ENCODE measurements at places on chromosomes 3 and 15. TPM values are rescaled to one million over a fixed set of nuclear protein-coding genes. Genes with fewer than 3 reads are reported as not detected.

Gene CD200R1
- not detected for total RNA-seq

Gene GNAT1
- not detected for total RNA-seq

Gene PIGZ
- 10.6 TPM for total RNA-seq

Gene TM4SF1
- 277 TPM for total RNA-seq

Gene GOLGA8N
- total RNA-seq = 3.6 TPM

Gene SLC28A2
- total RNA-seq = not detected

Gene GOLGA8R
- total RNA-seq = 2.3 TPM

Gene TICRR
- total RNA-seq = 0.69 TPM

Gene CAND2
- 0.44 TPM for total RNA-seq

Gene CADPS
- not detected for total RNA-seq

Gene MEGF11
- not detected for total RNA-seq

Gene CCR9
- total RNA-seq = not detected

Gene CSPG5
- total RNA-seq = not detected

Gene COL6A5
- not detected for total RNA-seq

Gene SH2D7
- not detected for total RNA-seq

Gene HRG
- total RNA-seq = not detected

Gene ZNF639
- total RNA-seq = 33.3 TPM

Gene GUCA1C
- total RNA-seq = not detected

Gene MOBP
- not detected for total RNA-seq

Gene HDAC11
- 8.9 TPM for total RNA-seq

Gene NISCH
- 38.9 TPM for total RNA-seq

Gene FEM1B
- 23.5 TPM for total RNA-seq

Gene UROC1
- total RNA-seq = not detected

Gene SPATA12
- total RNA-seq = not detected

Gene TLR9
- not detected for total RNA-seq

Gene TRH
- not detected for total RNA-seq

Gene ALAS1
- total RNA-seq = 16.3 TPM

Gene TMCO5A
- not detected for total RNA-seq

Gene GATM
- not detected for total RNA-seq

Gene HTR3E
- not detected for total RNA-seq

Gene FGF12
- 1.3 TPM for total RNA-seq

Gene MEX3B
- total RNA-seq = 3.0 TPM

Gene MKRN3
- 0.37 TPM for total RNA-seq

Gene THBS1
- total RNA-seq = 614 TPM

Gene LRRIQ4
- total RNA-seq = not detected

Gene C3orf20
- not detected for total RNA-seq

Gene MED12L
- total RNA-seq = 0.05 TPM

Gene ANKRD34C
- total RNA-seq = not detected

Gene TRIM42
- total RNA-seq = not detected

Gene PCOLCE2
- total RNA-seq = 65.1 TPM

Gene ABHD17C
- total RNA-seq = 10.6 TPM

Gene CLDN1
- not detected for total RNA-seq

Gene RHOV
- not detected for total RNA-seq

Gene PCSK6
- total RNA-seq = 0.73 TPM

Gene ATP13A4
- total RNA-seq = not detected

Gene SEMA5B
- total RNA-seq = not detected

Measured in cardiac ventricle fibroblast (primary cell).